ENCODE measurements at places on chromosomes 7 and 10. TPM values are rescaled to one million over a fixed set of nuclear protein-coding genes. Genes with fewer than 3 reads are reported as not detected.

GRCh38 chr7:157309988-157310668 is 26.7 kb upstream of the DNAJB6 start:
- no peak for DNase-seq

DNA sequence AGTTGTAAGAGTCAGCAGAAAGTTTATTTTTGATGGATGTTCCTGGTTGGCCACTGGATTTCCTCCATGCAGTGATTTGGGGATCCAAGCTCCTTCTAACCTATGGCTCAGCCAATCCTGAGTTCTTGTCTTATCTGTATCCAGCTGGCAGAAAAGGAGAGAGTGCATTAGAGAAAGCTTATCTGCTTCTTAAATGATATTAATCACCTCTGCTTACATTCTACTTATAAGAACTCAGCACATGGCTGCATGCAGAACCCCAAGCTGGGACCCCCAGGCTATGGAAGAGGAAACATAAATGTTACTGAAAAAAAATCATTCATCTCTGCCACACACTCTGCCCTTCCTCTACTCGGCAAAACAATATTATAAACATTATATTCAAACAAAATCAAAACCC is 739.8 kb upstream of the AUTS2 start:
- no peak for DNase-seq

GRCh38 chr10:35598379-35598778 is 6.8 kb upstream of the GJD4 start:
- no peak for DNase-seq

- no peak for DNase-seq
These were observed 36.9 kb downstream of the STK32C start for GRCh38 chr10:132270721-132271457.

GRCh38 chr7:80876894-80877414 is 41.9 kb downstream of the SEMA3C start:
- DNase-seq, result no peak

DNA sequence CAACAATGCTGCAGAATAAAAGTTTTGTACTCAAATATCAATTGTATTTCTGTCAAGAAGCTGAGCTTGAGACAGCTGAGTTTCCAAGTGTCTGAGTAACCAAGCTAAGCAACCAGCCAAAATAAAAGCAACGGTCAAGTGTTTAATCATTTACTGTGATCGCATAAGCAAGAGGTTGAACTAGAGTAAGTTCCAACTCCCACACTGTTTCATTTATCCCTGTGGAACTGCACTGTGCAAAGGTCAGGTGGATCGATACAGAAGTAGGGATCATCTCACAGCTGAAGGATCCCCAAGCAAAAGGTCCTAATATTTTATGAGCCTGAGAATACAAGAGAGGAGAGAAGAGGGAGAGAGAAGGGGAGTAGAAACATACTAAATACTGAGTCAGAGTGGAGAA is 21.4 kb downstream of the OR2A14 start:
- DNase-seq, result no peak

DNA sequence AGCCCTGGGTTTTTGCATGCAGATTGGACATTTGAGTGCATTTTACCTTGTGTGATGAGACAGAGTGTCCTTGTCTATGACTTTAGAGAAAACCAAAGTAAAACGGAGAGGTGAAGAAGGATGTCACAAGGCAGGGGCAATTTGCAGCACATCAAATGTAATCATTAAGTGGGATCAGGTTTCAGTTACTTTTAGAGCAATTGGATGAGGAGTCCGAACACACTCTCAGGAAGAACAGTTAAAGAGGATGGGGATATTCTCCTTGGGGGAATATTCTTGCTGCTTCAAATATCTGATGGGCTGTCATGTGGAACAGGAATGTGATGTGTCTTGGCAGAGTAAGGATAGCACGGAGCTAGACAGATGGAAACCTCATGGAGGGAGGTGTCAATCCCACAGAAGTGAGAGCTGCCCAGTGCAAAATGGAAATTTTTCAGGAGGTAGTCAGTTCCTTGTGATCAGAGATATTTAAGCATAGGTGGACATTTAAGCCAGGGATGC is 757 bp downstream of the RAB19 start:
- DNase-seq, result no peak

DNA sequence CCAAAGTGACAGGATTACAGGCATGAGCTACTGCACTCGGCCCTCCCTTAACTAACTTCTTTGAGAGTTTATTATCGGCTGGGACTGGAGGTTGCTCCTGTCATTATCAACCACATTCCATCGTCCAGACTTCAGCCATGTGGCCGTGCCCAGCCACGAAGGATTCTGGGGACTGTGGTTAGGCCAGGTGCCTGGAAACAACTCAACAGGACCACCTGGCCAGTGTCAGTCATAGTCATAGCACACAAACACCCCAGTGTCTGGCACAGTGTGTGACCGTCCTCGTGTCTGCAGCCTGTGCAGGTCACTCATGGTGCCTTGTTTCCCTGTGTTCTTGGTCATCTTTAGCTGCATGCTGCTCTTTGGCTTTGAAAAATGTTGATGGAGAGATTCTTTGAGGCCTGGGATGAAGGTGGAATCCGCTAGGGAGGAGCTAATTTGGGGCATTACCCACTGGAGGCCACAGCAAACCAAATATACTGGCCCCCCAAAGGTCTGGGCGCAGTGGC is 12.7 kb upstream of the AMZ1 start:
- no peak for DNase-seq

- DNase-seq, result no peak
These were observed 188.0 kb downstream of the PDE1C start for GRCh38 chr7:31882187-31882586.

GRCh38 chr7:138243430-138243829 is 167.2 kb downstream of the AKR1D1 start:
- no peak for DNase-seq

- DNase-seq, result no peak
These were observed 61.6 kb upstream of the GPR26 start for GRCh38 chr10:123604506-123604905.

DNA sequence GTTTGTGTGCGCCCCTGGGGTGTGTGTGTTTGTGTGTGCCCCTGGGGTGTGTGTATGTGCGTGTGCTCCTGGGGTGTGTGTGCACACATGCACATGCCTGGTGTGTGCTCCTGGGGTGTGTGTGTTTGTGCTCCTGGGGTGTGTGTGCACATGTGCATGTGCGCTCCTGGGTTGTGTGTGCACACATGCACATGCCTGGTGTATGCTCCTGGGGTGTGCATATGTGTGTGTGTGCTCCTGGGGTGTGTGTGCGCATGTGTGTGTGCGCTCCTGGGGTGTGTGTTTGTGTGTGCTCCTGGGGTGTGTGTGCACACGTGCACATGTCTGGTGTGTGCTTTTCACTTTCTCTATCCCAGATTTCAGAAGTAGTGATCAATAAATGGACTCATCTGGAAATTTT is 321.0 kb downstream of the WDR37 start:
- DNase-seq, result no peak

GRCh38 chr10:47231414-47231813 is 68.6 kb upstream of the GDF10 start:
- no peak for DNase-seq

DNA sequence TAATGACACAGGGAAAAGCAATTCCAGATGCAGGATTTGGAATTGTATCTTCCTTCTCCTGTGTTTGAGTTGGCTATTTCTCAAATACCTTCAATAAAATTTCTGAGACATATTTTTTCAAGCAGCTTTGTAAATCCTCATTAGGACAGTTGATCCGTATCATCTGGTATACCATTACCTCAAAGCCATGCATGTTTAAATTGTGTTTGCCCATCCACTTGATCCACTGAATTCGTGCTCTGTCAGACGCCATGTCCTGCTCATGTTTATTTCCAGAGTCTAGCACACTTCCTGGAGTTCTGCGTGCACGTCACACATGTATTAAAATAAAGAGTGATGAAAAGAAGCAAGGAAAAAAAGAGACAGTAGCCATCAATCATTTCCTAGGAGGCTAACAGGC is 141.8 kb upstream of the CDC14C start:
- DNase-seq, result no peak

GRCh38 chr7:7771452-7771851 is 53.0 kb upstream of the RPA3 start:
- DNase-seq, result no peak

- no peak for DNase-seq
These were observed 88.1 kb upstream of the FAM3C start for GRCh38 chr7:121484089-121484763.

DNA sequence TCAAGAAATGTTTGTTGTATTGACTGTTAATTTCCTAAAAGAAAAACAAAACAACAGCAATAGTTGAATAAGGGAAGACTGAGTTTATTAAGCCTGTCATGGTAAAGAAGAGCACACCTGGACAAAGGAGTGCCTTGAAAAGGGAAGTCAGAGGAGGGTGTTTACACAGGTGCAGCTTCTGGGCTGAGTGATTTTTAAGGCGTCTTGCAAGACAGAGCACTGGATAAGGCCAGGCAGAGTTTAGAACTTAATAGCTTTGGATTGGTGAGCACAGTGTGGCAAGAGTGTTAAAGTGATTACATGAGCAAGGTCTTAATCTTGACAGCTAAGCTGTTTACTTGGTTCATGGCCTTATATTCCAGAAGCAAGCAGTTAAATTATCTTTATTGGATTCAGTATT is 423.2 kb downstream of the CNTNAP2 start:
- DNase-seq, result no peak

DNA sequence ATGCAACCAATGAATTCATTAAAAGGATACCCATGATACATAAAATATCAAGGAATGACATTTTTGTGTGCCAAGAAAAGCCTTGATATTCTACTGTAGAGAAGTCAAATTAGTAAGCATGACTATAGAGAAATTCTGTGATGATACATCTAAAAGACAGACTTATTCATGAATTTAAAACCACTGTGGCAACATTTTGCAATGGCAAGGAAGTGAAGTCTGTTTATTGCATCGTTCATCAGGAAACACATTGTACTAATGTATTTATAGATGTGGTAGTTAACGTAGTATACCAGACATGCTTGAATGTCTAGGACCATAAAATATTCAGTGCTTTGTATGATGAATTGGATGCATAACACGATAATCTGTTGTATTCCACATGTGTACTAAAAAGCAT is 9.3 kb upstream of the CLEC5A start:
- no peak for DNase-seq

GRCh38 chr7:1889556-1890181 is 219.6 kb downstream of the ELFN1 start:
- no peak for DNase-seq

DNA sequence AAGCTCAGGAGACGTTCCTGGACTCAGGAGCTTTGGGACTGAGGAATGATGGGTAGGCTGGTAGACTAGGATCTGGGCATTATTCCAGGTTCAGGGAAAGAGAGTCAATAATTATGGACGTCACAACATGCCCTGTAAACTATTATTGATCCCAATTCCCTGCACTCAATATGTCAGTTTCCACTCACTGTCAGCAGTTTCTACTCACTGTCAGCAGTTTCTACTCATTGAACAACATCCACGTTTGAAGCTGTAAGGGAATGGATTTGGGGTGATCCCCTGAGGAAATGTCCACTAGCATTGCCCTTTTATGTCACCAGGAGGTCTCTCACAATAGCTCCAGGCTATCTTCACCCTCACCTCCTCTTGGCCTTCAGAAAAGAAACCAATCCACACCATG is 1268.6 kb downstream of the TYW1 start:
- DNase-seq, result no peak

- no peak for DNase-seq
These were observed 31.3 kb upstream of the ITGA8 start for GRCh38 chr10:15751046-15751445.

- no peak for DNase-seq
These were observed 2.1 kb downstream of the ABI1 start for GRCh38 chr10:26858707-26859034.

DNA sequence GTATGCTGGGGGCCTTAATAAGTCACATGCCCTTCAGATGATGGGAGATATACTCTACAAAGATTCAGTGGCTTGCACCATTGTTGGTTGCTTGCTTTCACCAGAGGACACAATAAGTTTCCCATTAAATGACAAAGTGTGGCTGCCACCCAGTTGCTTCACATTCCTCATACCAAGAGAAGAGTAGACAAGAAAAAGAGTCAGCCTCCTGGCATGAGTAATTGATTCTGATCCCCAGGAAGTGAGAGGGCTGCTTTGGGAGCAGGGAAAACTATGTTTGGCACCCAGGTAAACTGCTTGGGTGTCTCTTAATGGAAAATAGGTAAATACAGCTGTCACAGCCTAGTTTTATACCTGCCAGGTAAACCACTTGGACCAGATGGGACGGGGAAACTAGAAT is 66.7 kb upstream of the IL6 start:
- no peak for DNase-seq

- DNase-seq, result no peak
These were observed 348.2 kb downstream of the SDK1 start for GRCh38 chr7:3649250-3649649.

DNA sequence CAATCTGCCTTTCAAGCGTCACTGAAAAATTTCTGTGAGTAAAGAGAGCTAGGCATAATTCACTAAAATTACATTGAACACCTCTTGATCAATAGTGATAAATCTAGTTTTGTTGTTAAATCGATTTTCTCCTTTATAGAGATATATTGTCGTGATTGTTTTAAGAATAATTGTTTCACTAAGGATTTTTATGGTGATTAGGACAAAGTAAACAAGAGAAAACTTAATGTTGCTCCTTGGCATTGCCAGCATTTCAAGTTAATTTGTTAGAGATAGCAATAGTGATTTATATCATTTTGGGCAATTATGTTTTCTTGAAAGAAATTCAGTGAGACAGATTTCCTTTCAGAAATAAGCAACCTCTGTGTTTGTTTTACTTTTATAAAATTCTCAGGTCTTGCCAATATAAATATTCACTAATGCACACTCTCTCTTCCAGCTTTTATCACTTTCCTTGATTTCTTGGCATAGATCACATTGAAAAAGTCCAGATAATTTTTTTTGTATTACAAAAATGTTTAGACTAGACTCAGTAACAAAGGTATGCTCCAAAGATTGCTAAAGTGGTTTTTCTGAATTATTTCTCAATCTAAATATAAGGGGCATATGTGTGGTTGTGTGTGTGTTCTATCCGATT is 538.7 kb downstream of the TFEC start:
- DNase-seq, result no peak

GRCh38 chr7:104160375-104160774 is 47.4 kb downstream of the ORC5 start:
- DNase-seq, result no peak

DNA sequence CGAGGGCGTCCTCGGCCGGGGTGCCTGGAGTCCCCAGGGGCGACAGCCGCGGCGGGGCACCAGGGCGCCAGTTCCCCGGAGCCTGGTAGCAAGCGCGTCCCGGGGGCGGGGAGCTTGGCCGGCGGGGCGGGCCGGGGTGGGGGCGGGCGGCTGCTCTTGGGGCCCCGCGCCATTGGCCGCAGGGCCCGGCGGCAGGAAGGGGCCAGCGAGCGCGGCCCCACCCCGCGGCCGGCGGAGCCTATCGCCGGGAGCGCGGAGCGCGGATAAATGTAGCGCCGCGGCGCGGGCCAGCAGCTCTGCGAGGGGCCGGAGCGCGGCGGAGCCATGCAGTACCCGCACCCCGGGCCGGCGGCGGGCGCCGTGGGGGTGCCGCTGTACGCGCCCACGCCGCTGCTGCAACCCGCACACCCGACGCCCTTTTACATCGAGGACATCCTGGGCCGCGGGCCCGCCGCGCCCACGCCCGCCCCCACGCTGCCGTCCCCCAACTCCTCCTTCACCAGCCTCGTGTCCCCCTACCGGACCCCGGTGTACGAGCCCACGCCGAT is at the start of gene HHEX:
Gene HHEX, plus strand, starts transcription at position 293 of the 548 bp plus-strand sequence. Its CDS starts 32 bp downstream, at position 325.
- no peak for DNase-seq

Gene TMEM229A
- total RNA-seq, result not detected

Gene TEX36
- total RNA-seq, result not detected

Gene SEC61G
- total RNA-seq, result 345 TPM

Gene TMEM213
- total RNA-seq, result not detected

Gene SMKR1
- total RNA-seq, result 2.0 TPM

Gene ATOH7
- not detected for total RNA-seq

Gene CACNA2D1
- 18.8 TPM for total RNA-seq

Gene TBRG4
- 38.2 TPM for total RNA-seq

Gene TRIL
- total RNA-seq, result 0.48 TPM

Gene GIMAP5
- 28.6 TPM for total RNA-seq

Gene NKX2-3
- total RNA-seq, result not detected

All from glomerular endothelial cell (primary cell).